Stimulated activated CD4-positive, alpha-beta T cell treated with anti-CD3 and anti-CD28 coated beads, Interleukin-4, amount 100 ng/mL, for 48 hours (primary cell): ENCODE measurements at places on chromosomes 1 and 21.

DNA sequence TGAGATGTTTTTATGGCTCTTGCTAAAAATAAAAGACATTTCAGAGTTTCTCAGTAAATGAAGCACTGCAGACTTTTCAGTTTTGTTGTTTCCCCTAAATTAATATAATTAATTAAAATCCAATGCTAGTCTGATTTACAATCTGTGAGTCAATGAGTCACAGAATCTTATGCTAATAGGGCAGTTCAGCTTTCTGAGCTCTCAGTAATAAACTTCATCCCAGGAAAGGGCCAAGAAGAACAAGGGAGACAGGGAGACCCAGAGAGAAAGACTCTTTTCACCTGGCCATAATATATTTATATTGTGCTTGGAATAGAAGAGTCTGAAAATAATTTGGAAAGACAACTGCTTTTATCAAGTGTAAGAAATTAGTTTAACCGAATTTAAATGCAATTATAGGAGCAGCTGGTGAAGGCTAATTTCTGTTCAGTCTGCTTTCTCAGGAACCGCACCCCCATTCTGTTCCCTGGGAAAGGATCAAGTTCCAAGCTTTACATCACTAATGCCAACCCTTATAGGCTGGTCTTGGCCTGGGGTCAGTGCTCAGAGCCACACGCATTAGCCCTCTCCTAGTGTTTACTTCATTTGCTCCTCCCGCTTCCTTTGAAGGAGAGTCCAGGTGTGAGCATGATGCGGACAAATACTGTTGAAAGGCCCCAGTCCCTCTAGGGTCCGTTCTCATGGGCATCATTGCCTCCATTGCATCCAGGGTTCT is 145.6 kb downstream of the ZBTB18 start:
- no peak for DNase-seq

DNA sequence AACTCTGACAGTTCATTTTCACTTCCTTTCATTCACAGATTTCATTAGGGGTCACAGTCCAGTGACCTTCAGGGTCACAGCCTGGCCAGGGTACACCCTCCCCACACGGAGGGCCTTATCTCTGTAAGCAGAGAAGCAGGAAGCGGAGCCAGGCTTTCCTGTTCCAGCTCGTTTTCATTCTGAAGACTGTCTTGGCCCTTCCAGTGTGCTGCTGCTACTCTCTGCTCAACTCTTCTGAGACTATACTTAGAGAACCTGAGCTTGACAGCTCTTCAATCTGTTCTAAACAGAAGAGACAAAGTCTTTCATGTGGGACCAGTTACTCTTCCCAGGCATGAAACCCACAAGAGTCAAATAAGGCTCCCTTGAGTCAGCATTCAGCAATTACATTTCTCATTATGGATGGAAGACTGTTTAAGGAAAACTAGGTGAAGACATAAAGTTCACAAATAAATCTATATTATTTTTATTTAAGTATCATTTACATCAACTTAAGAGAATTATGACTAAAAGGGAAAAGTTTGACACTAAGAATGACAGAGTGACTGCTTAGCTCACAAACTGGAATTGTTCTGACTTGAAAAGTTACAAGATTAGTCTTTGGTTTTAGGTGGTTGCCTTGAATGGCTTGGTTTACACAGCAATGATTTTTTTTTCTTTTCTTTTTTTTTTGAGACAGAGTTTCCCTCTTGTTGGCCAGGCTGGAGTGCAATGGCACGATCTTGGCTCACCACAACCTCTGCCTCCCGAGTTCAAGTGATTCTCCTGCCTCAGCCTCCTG is 4.8 kb upstream of the TDRD10 start:
- no peak for DNase-seq

DNA sequence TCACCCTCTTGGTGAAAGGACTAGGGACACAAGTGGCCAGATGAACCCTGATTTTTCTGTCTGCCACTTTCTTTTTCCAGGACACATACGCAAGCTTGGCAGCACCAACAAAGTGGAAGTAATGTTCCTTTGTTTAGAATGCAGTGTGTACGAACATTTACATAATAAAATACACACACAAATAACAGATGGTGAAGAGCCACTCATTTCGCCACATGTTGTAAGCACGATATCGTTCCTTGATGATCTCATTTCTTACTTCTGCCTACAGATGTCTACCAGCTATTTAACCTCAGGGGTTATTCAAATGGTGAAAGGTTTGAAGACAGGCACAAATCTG is 670.2 kb upstream of the CXADR start:
- DNase-seq, result no peak

DNA sequence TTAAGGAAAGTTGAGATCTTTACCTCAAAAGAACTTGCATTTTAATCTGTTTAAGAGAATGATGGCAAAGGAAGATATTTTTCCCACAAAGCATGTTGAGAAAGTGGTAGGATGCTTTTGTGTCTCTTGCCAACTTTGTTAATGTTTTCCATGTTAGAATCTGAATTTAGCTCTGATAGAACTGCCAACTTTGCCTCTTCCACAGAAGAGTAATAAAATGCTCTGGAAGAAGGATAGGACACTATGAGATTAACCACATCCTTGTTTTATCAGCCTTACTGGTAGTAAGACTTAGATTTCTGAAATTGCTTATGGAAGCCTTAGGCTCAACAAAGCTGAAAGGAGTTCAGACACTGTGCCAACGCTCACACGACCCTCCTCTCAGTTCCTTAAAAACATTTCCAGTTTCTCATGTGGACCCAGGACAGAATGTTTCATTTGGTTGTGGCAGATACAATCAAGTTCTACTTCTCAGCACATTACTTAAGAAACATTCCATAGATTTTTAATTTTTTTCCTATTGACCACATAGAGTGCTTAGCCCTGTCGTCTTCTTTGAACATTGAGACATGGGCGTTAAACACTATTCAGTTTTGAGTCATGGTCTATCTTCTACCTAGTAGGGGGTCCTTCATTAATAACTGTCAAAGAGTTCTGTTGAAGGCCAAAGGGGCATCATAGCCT is 59.0 kb downstream of the MTR start:
- no peak for DNase-seq

DNA sequence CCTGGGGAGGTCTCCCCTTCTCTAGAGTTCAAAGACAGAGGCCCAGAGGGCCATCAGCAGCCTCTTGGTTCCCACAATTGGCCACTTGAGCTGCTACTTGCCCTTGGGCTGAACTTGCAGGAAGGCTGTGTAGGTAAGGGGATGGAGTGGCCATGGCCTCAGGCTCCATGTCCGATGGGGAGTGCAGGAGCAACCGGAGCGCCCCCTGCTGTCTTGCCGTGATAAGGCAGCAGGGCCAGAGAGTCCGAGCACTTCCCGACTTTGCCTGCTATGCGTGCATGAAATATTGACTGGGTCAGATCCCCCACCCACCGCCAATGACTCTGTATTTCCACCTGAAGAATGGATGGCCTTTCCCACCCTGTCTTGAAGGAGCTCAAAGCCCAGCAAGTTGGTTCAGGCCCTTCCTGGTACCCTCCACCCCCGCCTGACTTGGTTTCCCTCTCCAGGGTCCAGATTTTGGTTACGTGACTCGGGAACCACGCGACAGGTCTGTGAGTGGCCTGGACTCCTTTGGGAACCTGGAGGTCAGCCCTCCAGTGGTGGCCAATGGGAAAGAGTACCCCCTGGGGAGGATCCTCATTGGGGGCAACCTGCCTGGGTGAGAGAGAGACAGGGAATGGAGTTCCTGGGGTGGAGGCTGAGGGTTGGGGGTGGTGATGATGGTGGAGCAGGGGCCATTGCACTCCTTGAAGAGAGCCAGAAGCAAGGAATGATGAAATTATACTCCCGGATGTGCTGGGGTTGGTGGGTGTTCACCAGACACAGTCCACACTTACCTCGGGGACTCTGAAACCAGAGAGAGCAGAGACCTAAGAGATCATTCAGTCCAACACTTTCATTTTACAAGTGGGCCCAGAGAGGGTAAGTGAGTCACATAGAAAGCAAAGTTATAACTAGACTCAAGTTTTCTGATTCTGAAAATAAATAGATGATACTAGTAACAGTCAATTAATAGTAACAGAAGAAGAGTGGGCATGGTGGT is 25.6 kb downstream of the PADI3 start:
- peak; percentile 45 for DNase-seq

DNA sequence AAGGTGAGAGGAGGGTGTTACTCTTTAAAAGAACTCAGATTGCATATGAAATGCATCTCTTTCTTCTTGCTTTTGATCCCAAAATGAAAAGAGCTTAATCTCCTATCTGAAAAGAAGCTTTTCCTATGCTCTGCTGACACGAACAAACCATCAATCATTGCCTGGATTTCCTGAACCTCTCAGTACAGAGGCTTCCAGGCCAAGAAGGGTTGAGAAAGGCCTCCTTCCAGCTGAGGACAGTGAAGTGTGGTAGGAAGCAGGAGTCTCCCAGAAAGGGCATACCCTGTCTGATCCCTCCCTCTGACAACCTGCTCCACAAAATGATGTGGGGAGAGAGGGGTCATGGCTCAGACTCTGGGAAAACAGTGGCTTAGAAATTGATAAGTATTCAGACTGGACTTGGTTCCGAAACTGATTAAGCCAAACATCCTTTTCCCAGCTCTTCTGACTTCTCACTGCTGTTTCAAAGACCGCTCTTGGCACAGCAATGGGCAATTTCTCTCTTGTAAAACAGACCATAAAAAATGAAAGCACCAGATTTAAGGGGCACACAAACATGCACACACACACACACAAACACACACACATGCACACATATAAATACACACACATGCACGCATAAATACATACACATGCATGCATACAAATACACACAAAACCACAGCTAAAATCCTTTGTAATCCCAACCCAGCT is 310.3 kb downstream of the SIPA1L2 start:
- DNase-seq, result no peak

- DNase-seq, result no peak
These were observed 13.2 kb downstream of the AVPR1B start for GRCh38 chr1:206103979-206104378.

GRCh38 chr1:170680428-170680827 is 16.5 kb downstream of the PRRX1 start:
- DNase-seq, result no peak

- no peak for DNase-seq
These were observed 494.8 kb downstream of the RWDD3 start for GRCh38 chr1:95728841-95729240.

GRCh38 chr1:235659186-235659771 is 9.7 kb upstream of the GNG4 start:
- DNase-seq, result no peak

GRCh38 chr1:204577794-204578478 is 61.7 kb downstream of the MDM4 start:
- DNase-seq, result no peak

DNA sequence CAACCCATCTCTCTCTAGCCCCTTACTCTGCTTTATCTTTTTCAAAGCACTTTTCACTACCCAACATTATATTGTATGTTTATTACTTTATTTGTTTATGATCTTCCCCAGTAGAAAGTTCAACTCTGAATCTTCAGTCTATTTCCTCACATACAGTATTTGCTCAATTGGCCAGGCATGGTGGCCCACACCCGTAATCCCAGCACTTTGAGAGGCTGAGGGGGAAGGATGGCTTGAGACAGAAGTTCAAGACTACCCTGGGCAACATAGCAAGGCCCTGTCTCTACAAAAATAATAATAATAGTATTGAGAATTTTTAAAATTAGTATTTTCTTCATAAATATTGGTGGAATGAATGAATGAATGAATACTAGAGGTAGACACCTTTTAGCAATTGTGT is 1.2 kb downstream of the STPG1 start:
- DNase-seq, result no peak

GRCh38 chr1:156886583-156887281 is 6.8 kb upstream of the PEAR1 start:
- DNase-seq, result no peak

DNA sequence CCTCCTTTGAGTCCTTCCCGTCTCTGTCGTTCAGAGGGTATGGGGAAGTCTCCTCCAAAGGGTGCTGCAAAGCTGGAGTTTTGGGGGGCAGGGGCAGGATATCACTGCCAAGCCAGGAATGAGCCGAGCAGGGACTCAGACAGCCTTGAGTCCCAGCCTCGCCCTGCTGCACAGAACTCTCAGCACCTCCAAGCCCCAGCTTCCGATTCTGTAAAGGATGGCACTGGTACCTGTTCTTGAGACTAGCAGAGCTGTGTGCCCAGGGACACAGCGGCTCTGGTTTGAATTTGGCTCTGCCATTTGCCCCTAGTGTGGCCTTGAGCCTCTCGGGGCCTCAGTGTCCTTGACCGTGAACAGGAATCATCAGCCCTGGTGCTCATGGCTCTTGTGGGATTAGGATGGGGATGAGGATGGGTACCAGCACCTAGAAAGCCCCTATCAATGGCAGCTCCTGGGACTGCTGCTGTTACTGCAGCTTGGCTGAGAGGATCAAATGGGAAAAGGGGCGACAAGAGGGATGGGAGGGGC is 1.5 kb upstream of the FBLIM1 start:
- no peak for DNase-seq

DNA sequence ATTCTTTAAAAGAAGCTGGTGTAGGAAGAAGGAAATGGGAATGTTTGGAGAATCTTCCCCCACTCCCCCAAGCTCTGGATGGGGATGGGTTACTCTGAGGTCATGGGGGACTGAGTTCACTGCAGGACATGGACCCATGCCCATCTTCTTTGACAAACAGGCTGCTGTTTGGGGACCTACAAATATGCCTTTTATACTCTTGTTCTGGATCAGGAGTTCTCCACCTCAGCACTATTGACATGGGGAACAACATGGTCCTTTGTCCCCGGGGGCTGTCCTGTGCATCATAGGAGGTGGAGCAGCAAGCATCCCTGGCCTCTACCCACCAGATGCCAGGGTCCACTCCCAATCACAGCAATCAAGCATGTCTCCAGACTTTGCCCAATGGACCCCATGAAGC is 365.8 kb upstream of the C1orf174 start:
- DNase-seq, result no peak

- DNase-seq, result no peak
These were observed 16.9 kb upstream of the PARS2 start for GRCh38 chr1:54781023-54781723.

DNA sequence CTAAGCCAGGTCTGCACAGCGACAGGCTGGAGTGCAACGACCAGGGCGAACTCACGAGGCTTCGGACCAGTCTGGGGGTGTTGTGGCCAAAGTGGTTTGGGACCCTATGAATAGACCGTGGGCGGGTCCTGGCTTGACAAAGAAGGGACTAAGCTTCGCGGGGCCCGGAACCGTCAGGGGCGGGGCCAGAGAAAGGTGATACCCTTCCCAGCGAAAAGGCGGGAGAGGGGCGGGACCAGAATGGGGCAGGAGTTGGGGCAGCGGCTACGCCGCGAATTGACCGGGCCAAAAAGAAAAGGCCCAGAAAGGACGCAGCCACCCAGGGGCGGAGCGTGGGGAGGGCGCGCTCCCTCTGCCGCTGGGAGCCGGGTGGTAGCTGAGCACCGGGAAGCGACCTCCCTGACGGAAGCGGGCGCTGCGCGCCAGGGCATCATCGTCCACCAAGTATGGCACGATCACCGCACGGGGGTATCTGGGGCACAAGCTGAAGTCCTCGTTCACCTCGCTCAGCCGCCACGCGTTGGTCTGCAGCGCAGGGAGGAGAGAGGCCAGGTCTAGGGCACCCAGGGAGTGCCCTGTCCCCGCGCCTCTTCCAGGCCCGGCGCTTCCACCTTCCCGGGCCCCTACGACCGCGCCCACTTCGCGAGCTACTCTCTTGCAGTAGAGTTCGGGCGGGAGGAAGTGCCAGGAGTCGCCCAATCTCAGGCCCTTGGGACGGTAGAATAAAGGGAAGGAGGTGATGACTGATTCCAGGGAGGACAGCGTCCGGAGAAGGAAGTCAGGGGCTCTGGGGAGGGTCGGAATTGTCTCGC is 6.7 kb upstream of the FAM167B start:
- DNase-seq, result no peak

GRCh38 chr1:173688300-173688699 is 18.6 kb upstream of the ANKRD45 start:
- no peak for DNase-seq

GRCh38 chr1:157439302-157439954 is 112.9 kb downstream of the FCRL5 start:
- no peak for DNase-seq

- DNase-seq, result no peak
These were observed 23.5 kb downstream of the PEX14 start for GRCh38 chr1:10498231-10498630.
